ENCODE measurements at places on chromosomes 4 and X. TPM values are rescaled to one million over a fixed set of nuclear protein-coding genes. Genes with fewer than 3 reads are reported as not detected.

Gene MAGEE1
- 0.48 TPM for total RNA-seq

- DNase-seq, result no peak
These were observed 50.3 kb downstream of the STPG2 start for GRCh38 chr4:98092833-98093439.

Gene TRPC5OS
- total RNA-seq, result not detected

Gene ZFX
- 44.1 TPM for total RNA-seq

Gene PASD1
- not detected for total RNA-seq

DNA sequence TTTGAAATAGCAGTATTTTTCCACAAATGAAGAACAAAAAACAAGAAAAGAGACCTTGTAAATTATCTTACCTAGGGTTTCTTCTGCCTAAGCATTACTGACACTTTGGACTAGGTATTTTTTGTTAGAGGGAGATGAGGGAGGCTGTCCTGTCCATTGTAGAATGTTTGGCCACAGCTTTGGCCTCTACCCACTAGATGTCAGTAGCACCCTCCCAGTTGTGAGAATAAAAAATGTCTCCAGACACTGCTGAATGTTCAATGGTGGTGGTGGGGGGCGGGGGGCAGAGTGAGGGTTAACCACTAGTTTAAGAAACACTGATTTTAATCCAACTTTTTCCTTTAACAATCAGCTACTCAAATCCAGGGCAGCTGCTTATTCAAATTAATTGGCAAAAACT is 25.8 kb downstream of the OTUD4 start:
- DNase-seq, result no peak

Gene NAA10
- total RNA-seq, result 92.8 TPM

GRCh38 chr4:42320822-42321388 is 76.4 kb upstream of the SHISA3 start:
- no peak for DNase-seq

- no peak for DNase-seq
These were observed 28.9 kb downstream of the MAOB start for GRCh38 chrX:43853225-43853828.

GRCh38 chrX:116873671-116874070 is 410.9 kb upstream of the CT83 start:
- no peak for DNase-seq

DNA sequence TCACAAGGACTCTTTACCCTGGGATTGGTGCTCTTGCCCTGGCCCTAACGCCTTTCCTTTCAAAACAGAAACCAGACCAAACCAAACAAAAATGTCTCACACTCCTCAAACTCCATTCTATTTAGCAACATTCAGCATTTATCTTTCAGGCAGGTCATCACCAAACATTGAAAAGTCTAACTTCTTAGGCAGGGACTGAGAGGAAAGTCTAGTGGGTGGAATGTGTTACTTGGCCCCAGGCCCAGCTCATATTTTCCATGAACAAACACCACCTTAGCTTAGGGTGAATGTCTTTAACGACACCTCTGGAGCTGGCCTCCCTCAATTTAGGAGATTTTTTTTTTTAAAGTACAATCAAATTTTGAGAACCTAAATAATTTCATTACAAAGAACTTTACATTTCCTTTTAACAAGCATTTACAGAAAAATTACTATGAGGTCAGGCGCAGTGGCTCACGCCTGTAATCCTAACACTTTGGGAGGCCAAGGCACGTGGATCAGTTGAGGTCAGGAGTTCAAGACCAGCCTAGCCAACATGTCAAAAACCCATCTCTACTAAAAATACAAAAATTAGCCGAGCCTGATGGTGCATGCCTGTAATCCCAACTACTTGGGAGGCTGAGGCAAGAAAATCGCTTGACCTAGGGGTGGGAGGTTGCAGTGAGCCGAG is 10.2 kb upstream of the N4BP2 start:
- no peak for DNase-seq

Gene PLP2
- total RNA-seq, result 38.3 TPM

- no peak for DNase-seq
These were observed 146.3 kb upstream of the CHRDL1 start for GRCh38 chrX:110941906-110942305.

GRCh38 chr4:20251031-20251795 is 492 bp upstream of the SLIT2 start:
- no peak for DNase-seq

- no peak for DNase-seq
These were observed 10.6 kb upstream of the GPR174 start for GRCh38 chrX:79133904-79134303.

- DNase-seq, result no peak
These were observed 89.5 kb downstream of the TASL start for GRCh38 chrX:30488092-30488491.

Gene TMEM156
- not detected for total RNA-seq

DNA sequence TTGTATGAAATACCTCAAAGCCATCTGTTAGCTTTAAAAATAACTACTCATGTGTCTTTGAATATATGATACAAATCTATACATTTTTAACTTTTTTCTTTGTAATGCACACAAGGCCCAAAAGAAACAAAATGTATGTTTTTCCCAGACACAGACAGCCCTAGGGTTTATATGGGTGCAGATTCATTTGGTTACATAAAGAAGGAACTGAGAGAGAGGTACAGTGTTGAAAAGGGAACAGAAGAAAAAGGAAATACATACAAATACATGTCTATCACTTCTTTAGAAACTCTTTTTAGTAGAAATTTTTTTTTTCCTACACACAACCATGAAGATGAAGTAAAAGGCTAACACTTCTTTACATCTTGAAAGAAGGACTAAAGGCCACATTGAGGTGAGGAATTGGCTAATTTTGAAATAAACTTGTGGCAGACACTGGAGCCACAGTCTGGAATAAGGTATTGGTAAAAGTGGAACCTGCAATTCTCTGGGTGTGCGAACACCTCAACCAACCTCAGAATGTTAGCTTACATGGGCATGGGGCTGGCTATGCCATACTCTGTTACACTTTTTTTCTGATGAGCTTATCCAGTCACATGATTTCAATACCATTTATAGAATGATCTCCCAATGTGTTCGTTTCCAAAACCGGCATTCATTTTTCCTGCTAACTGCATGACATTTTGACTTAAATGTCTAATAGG is 67.9 kb downstream of the FAM47C start:
- DNase-seq, result no peak

Gene SPANXD
- total RNA-seq, result not detected

GRCh38 chr4:15488136-15488535 is 18.5 kb downstream of the CC2D2A start:
- no peak for DNase-seq

GRCh38 chrX:1106478-1107210 is 105.8 kb downstream of the CRLF2 start:
- DNase-seq, result no peak

Measured in omental fat pad (tissue), 4 donors.